ENCODE measurements at places on chromosomes 6 and 20. TPM values are rescaled to one million over a fixed set of nuclear protein-coding genes. Genes with fewer than 3 reads are reported as not detected.

DNA sequence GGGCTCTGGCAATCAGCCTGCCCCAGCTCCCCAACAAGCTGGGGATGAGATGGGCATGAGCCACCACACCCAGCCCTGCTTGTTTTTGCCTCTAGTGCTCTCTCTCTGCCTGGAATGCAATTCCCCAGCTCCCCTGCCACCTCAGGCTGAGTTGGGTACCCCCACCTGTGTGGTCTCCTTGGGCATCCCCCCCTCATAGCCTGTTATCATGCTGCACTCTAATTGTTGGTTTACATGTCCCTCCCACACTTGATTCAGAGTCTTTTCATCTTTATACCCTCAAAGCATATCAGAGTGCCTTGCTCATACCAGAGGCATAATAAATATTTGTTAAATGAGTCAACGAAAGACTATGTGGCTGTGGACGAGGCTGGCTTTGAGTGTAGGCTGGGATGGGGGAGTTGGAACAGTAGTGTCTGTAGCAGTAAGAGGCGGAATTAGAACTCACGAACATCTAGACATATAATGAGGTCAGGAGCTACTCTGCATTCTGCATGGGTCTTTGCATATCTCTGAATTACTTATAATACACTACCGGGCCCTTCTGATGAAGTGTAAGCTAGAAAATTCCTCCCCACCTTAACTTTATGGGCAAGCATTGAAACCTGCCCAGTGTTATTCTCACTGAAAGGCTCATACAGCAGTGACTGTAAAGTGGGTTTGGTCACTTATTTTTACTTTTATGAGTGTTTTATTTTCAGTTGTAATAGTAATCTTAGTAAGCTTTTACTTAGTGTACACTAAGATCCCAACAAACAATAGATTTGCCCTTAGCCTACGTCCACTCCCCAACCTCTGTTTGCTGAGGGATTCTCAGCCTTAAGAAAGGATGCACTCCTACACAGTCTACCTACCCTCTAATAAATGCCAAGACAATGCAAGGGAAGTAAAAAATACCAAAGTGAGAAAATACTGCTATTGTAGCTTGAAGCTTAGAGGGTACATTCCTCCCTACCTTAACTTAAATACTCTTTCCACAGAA, 58.7 kb downstream of the EDN1 start:
- DNase-seq, result no peak

- DNase-seq, result no peak
Observed at GRCh38 chr6:83313882-83314281, 117.0 kb downstream of the ME1 start.

DNA sequence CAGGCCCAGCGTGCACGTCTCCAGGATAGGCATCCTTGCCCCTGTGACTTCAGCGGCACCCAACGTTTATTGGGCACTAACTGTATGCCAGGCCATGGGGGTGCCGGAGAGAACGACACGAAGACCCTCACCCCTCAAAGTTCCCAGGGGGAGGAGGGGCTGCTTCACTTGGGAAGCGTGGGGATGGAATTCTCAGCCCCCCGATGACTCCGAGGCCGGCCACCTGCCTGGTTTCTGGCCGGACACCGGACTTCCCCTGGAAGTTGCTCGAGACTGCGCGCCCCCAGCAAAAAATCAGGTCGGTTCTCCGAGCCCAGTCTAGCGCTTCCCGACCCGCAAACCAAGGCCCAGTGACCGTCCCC, 275 bp upstream of the MAVS start:
- no peak for DNase-seq

DNA sequence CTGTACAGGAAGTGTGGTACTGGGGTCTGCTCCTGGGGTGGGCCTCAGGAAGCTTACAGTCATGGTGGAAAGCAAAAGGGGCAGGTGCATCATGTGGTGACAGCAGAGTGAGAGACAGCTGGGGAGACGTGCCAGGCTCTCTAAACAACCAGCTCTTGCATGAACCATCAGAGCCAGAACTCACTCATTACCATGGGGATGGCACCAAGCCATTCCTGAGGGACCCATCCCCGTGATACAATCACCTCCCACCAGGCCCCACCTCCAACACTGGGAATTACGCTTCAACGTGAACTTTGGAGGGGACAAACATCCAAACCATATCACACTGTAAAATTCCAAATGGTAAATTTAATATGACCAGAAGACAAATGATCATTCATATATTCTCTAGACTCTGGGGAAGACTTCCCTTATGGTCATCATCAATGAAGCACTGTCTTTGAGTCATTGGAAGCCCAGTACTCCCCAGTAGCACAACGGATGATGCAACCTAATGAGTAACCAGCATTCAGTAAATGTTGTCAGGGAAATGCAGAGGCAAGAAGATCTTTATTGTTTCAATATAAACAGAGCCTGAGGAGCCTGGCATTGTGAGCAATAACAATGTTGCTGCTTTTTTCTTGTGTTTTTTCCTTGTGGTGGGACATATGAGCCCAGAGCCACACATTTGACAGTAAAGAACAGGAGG, 48.2 kb upstream of the RALY start:
- no peak for DNase-seq

GRCh38 chr6:137879885-137880745, 13.1 kb downstream of the TNFAIP3 start:
- no peak for DNase-seq

VIP gene
- not detected for total RNA-seq

DNA sequence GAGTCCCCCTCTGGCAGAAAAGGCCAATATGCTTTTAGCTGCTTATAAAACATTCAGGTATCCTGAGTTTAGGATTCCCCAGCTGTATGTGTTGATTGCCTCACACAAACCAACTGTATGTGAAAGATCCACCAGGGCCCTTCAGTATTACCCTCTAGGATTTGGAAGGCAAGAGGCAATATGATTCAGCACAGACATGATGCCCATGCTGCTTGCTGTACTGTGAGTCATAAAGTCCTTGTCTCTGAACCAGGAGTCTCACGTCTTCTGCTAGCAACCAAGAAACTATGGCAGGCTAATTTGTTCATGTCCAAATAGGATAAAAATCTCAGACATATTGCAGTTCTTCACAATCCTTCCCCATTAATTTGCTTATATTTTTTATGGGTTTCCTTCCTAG, 789.2 kb upstream of the SLC35B3 start:
- no peak for DNase-seq

DNA sequence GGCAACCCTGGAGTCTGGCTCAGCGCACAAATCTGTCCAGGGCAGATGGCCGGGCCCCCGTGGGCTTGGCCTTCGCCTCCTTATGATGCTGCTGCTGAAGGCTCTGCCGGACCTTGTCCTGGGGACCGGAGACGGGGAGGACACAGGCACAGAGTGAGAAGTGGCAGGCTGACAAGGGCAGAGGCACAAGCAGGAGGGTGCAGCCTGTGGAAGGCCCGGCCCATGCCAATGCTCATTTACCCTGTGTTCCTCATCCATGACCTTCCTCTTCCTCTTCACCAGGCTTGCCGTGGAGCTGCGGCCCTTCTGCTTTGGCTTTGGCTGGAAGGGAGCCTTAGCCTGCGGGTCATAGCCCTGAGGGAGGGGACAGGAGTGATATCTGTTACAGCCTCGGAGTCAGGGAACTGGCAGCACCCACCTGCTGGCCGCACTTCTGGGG, 2.4 kb downstream of the B3GALT4 start:
- DNase-seq, result peak; percentile 89

DNA sequence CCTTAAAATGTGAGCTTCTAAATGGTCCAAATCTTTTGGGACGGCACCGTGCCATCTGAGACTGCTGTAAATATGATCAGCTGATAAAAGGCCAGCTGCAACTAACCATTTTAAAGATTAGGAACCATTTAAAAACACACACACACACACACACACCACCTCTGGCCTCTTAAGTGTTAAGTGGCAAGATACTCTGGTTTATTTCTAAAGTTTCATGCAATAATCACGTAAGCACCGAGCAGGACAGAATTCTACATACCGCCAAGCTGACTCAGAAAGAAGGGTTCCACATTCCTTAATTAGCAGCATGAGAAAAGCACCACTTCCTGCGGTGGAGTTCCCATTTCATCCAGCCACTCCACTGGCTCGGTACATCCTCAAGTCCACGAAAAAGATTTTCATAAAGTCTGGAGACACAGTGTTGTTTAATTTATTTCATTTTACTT, 17.8 kb upstream of the ZNF217 start:
- DNase-seq, result peak; percentile 12

LAMA2 gene
- 1.9 TPM for total RNA-seq

TRIM31 gene
- total RNA-seq, result not detected

LAMA5 gene
- 355 TPM for total RNA-seq

Measured in chondrocyte (in vitro differentiated cells).